ENCODE measurements at places on chromosomes 16 and 17.

DNA sequence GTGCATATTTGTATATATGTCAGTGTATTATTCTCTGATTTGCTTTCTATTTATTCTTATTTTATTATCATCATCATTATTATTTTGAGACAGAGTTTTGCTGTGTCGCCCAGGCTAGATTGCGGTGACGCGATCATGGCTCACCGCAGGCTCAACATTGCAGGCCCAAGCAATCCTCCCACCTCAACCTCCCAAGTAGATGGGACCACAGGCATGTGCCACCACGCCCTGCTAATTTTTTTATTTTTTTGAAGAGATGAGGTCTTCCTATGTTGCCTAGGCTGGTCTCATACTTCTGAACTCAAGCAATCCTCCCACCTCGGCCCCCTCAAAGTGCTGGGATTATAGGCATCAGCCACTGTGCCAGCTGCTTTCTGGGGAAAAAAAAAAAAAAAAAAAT, 8.4 kb upstream of the ARHGAP17 start:
- no peak for DNase-seq

DNA sequence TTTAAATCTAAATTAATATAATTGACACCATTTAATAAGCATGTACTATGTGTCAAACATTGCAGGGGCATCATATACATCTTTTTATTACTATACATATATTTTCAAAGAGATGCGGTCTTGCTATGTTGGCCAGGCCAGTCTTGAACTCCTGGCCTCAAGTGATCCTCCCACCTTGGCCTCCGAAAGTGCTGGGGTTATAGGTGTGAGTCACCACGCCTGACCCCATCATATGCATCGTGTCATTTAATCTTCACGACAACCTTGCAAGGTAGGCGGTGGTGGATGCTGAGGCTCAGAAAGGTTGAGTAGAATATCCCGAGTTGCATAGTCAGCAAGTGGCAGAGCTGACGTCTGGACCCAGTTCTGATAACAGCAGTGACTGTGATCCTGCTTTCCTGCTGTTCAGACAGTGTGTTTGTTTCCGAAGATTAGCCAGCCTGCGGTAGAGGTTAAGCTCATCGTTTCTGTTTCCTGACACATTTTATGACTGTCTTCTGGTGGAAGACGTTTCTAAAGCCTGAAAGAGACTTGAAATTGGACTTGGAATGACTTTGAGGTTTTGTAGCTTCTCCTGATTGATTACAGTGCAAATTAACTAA, 316.6 kb downstream of the SNX29 start:
- DNase-seq: no peak

DNA sequence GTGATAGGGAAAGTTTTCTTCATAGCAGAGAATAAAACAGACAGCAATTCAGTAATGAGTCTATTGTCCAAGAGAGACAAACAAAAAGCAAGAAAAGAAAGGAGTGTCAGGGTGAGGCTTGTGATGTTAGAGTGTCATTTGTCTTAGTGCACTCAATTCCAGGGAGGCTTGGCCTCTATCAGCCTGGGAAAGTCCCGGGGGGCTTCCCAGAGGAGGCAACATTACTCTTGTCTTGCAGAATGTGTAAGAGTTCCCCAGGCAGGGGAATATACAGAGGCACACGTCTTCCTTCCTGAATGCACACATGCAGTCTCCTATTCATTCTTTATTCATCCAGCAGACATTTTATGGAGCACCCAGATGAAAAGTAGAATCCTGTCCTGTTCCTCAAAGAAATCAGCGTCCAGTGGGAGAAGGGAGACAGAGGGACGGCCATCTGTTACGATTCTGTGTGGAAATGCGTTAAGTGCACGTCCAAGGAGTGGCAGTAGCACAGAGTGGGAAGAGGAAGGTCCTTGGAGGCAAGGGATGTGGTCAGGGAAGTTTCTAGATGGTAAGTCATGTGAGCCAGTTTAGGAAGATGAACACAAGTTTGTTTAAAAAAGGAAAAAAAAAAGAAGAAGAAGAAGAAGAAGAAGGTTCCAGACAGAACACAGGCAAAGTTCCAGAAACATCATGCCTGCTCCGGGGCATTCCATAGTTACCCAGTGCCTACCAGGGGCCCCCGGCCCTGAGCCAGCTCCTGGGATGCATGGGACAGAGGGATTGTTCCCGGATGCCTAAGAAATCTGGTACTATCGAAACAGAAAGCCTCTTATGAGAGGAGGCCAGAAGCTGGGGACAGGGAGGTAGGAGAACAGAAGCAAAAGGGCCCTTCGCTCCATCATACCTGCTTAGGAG, 21.1 kb downstream of the CACNG4 start:
- DNase-seq: no peak

- DNase-seq: peak; percentile 1
Measured at GRCh38 chr16:35533683-35534082, 2074.3 kb downstream of the TP53TG3F start.

DNA sequence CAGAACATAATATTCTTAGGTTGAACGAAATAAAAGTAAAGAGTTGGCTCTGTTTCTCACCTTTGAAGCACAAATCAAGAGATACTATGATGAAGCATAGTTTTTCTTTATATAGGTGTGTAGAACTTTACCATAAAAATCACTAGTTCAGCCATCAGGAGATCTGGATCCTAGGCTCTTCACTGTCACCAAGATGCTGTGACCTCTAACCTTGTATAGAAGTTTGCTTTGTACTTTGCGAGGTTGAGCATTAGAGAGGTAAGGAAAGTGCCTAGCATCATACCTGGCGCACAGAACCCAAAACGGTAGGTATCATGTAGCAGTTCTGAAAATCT, 553 bp upstream of the CDC6 start:
- DNase-seq: no peak

Measured in fibroblast of mammary gland (primary cell).